ENCODE measurements at places on chromosomes 6 and 20.
A peak's percentile ranks its signal among the peaks of the same experiment; 100 is the strongest.

GRCh38 chr20:63124092-63124781 lies 91.7 kb downstream of the YTHDF1 start:
- no peak for DNase-seq

DNA sequence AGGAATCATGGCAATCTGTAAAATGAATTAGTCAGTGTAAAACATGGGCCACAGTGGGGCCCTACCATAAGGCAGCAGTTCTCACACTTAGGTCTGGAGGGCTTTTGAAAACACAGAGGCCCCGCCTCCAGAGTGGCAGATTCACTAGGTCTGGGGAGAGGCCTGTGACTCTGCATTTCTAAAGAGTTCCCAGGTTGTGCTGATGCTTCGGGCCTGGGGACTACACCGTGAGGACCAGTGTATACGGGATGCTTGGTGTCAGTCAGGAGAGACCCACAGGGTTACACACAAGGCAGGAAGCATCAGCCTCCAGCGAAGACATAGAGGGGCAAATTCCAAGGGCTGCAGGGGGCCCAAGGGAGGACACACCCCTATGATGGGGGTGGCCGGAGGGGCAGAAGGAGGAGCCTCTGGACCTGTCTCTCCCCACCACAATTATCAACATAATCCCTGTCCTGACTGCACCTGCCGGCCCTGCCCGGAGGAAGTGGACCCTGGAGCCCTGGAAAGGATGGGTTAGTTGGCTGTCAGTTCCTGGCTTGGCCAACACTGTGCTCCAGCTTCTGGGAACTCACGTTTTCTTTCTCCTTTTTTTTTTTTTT lies 46.7 kb downstream of the FGD2 start:
- no peak for DNase-seq

GRCh38 chr20:1868856-1869255 lies 26.4 kb upstream of the SIRPA start:
- no peak for DNase-seq

DNA sequence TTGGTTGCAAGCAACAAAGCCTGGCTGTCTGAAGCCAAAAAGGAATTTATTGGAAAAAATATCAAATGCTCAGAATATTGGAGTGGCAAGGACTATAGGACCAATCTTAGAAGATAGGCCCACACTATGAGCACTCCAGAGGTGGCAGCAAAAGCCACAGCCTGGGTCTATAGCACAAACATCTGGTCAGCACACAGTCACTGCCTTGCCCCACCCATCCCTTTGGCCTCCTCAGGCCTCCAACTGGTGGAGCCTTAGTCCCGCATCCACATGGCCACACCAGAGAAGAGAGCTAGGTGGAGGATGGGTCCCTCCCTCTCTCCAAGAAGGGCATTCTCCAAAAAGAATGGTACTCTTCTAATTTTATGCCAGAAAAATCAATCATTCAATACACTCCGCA lies 14.0 kb downstream of the NUDT3 start:
- no peak for DNase-seq

GRCh38 chr6:37102299-37103168 lies 67.4 kb upstream of the PIM1 start:
- peak; percentile 59 for DNase-seq

GRCh38 chr6:134316733-134317431 lies 1.0 kb downstream of the SGK1 start:
- DNase-seq, result no peak

DNA sequence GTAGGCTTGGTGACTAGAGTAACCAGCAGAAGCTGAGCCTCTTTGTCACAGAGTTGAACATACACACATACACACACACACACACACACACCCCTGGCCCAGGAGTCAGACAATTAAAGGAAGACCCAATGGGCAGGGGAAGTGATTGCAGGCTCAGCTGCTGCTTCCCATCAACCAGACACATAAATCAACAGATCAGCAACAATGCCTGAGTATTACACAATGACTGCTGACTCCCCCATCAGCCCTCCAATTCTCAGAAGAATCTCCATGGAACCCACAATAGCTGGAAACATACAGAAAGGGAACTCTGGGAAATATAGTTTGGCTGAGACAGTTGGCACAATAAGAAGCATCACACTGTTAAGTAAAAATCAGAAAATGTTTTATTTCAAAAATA lies 270.4 kb upstream of the PLCB4 start:
- no peak for DNase-seq

- DNase-seq, result no peak
Observed at GRCh38 chr20:60214901-60215815, 256.9 kb downstream of the CDH26 start.

- no peak for DNase-seq
Observed at GRCh38 chr20:31604567-31605030, 490 bp upstream of the ID1 start.

DNA sequence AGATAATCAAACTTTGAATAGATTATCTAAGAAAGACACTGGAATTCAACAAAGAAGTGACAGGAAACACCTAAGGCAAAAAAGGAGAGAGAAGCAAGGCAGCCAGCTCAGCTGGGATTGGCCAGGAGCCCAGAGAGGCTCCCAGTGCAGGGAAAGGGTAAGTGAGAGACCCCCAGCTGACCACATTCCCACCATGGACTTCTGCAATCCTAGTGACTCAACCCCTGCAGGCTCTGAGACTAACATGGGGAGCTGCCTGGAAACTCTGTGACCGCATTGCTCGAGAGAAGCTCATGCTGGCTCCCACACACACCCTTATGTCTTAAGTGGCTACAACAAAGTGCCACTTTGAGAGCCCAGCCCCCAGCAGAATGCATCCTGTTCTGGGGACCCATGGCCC lies 215.1 kb downstream of the PACRG start:
- DNase-seq, result no peak

DNA sequence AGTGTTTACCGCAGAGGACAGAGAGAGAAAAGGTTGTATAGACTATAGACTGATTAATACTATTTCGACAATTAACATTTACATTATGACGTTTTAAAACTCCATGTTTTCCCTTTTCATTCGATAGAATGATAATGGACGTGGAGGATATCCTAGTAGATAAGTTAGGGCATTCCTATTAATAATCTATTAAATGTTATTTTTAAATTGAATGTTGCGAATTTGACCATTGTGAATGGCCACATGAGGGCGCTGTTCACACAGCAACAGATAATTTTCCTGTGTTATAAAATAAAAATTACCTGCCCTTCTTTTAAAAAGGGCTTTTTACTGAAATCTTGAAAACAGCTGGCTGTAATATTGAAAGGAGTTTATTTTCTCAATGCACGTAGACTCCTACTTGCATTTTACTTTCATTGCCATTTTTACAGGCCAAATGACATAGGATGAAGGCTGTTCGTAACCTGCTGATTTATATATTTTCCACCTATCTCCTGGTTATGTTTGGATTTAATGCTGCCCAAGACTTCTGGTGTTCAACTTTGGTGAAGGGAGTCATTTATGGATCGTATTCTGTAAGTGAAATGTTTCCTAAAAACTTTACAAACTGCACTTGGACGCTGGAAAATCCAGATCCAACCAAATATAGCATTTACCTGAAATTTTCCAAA lies 3.3 kb downstream of the ADGRB3 start:
- no peak for DNase-seq

DNA sequence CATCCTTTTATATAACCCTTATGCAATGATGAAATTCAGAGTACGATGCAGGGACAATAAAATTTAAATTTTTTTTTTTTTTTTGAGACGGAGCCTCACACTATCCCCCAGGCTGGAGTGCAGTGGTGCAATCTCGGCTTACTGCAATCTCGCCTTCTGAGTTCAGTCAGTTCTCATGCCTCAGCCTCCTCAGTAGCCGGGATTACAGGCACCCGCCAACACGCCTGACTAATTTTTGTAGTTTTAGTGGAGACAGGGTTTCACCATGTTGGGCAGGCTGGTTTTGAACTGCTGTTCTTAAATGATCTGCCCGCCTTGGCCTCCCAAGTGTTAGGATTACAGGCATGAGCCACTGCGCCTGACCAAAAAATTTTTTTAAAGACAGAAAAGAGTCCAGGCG lies 15.2 kb downstream of the MTO1 start:
- DNase-seq, result no peak

- DNase-seq, result no peak
Observed at GRCh38 chr6:21586740-21587178, 6.8 kb upstream of the SOX4 start.

GRCh38 chr6:158024566-158025297 lies 43.1 kb downstream of the SYNJ2 start:
- no peak for DNase-seq

DNA sequence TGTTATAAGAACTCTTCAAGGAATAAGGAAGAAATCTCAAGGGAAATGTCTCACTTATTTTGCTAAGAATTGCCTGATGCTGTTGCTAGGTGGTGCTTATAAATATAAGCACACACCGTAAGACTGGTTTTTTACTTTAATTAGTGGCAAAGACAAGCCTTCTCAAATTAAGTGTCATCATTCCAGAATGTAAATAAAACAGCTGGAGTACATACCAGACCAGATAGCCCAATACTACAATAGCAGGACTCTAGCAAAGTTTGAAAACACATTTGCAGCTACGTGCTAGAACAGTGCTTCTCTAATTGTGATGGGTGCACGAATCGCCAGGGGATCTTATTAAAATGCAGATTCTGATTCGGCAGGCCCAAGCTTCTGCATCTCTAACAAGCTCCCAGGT lies 6.8 kb downstream of the CNKSR3 start:
- no peak for DNase-seq

- DNase-seq, result no peak
Observed at GRCh38 chr6:79646006-79646405, 14.9 kb downstream of the SH3BGRL2 start.

DNA sequence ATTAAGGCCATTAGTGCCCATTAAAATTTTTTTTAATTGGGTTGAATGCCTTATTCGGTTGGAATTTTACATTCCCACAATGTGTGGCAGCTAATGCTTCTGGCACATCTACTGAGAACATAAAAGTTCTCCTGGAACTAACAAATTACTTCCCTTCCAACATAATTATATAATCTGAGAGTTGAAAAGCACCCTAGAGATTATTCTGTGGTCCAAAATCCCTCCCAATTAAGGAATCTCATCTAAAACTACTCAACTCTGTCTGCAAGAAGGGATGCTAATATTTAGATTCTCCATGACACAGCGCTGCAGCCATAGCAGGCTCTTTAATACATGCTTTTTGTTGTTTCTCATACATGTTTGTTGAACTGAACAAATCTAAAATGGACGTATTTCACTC lies 4.0 kb downstream of the NUDT3 start:
- DNase-seq, result no peak

- no peak for DNase-seq
Observed at GRCh38 chr6:131129689-131130553, 5.3 kb upstream of the AKAP7 start.

DNA sequence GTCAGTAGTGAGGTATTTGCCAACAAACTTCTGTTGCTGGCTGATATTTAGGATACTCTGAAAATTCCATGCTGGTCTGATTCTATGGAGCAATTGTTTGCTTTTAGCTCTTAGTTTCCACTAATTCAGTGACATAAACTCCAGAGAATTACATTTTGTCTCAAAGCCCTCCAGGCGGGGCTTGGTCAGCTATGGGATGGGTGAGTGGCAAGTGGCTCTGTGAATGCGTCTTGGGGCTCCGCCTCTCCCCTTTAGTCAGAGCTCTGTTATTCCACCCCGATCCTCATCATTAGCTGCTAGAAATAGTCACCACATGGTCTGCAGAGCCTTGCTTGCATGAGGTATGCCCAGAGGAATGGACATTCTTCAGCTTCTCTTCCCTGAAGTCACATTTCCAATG lies 540.6 kb downstream of the QKI start:
- DNase-seq, result no peak

- no peak for DNase-seq
Observed at GRCh38 chr6:90970672-90971071, 383.8 kb upstream of the MAP3K7 start.

DNA sequence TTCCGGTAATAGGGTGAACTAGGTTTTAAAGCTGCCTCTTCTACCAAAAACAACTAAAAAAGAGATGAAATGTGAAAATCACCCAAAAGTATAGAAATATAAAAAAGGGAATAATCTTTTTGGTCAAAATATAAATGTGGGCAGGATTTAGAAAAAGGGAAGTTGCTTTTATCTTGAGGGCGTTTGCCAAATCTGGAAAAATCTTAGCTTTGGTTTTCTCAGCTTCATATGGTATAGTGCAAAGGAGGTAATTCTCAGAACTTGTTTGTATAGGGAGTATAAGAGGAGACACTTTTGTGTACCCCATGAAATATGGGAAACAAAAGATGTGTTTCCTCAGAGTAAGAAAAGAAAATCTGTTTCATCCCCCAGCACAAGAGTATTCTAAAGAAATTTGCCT lies 54.2 kb upstream of the TRIM26 start:
- no peak for DNase-seq

- no peak for DNase-seq
Observed at GRCh38 chr20:21453690-21454089, 56.4 kb upstream of the NKX2-4 start.

DNA sequence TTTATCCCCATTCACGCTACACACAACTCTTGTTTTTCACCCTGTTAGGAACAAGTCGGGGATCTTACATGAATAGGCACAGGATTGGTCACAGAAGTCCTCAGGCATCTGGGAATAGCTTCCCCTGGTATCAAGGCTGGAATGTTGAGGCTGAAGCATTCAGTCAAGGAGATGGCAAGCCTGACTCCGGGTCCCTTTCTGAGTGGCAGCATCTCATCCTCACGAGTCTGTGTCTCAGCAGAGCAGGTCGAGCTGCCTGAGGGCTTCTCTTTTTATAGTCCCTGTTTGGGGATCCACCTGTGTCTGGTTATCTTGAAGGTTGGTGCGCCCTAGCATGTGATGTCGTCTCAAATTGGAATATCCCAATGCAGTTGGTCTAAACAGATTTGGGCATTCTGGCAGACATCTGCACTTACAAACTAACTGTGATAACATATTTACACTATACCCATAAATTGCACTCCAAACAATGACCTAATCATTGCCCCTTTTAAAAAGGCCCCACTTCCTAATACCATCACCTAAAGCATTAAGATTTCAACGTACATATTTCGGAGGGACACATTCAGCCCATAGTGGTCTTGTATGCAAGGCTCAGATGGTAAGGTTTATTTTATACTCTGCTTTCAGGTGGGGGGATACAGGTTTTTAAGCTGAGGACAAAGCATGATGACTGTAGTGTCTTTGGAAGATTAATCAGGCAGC lies 112.7 kb upstream of the CLDN20 start:
- DNase-seq, result no peak

DNA sequence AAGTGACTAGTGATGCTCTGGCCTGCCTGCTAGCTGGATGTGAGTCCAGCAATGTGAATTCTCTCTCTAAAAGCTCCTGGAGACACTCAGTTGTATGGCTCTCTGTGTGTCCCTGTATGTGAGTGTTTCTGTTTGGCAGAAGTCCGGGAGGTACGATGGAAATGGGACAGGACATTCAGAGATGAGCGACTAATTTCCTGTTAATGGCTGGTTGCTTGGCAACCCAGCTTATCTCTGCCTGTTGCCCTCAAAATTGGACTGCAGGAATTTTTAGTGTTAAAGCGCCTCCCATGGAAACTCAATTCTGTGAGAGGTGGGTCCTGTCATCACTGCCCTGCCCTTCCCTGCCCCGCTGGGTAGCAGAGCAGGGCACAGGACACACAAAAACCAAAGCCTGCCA lies 136.8 kb upstream of the LRFN2 start:
- no peak for DNase-seq

GRCh38 chr6:129280293-129280644 lies 397.3 kb downstream of the LAMA2 start:
- no peak for DNase-seq

- no peak for DNase-seq
Observed at GRCh38 chr6:68911334-68911733, 276.3 kb downstream of the ADGRB3 start.

- DNase-seq, result no peak
Observed at GRCh38 chr6:45986746-45987274, 28.9 kb downstream of the CLIC5 start.

- no peak for DNase-seq
Observed at GRCh38 chr6:149862922-149863697, 1.0 kb downstream of the LRP11 start.
